ENCODE measurements at places on chromosomes 12 and 14. TPM values are rescaled to one million over a fixed set of nuclear protein-coding genes. Genes with fewer than 3 reads are reported as not detected.

DNA sequence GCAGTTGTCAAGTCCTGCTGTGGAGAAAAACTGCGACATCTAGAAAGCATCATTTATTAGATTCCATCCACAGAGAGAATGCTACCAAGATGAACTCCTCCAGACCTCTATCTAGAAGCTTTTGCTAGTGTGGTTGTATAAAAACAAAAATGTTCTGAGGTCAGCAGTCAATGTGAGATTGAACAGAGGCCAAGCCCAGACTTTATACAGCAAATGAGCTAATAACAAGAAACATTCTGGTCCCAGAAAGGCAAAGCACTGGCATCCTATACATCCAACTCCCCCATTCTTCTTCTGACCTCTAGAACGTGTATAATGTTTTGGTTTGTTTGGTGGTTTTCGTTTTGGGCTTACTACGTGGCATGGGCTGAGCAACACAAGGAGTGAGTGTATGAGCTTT, 26.7 kb upstream of the RIN3 start:
- H3K36me3 ChIP-seq = no peaks in the 10 kb centered on the region
- H3K4me3 ChIP-seq = no peak overlapping the region
- no peak for DNase-seq
- no peak overlapping the region for H3K27ac ChIP-seq
- H3K27me3 ChIP-seq = no peaks in the 10 kb centered on the region

DNA sequence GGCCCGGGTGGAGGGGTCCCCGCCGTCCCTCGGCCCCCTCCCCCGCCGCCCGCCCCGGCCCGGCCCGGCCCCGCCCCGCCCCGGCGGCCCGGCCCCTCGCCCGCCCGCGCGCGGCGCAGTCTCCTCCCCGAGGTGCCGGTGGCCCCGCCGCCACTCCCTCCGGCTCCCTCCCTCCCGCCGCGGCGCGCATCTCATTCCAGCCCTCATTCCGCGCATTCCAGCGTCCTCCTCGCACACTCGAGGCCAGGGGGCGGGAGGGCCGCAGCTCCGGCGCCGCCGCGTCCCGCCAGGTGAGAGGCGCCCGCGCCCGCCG, at the start of gene TEAD4:
TEAD4 (plus strand) TSS at position 206 of the 313 bp plus-strand sequence.
- H3K27ac ChIP-seq = no peak within 1 kb of the TSS
- H3K36me3 ChIP-seq = no peaks in the 10 kb centered on the region
- DNase-seq = no peak
- peaks cover 15% of the 10 kb centered on the region for H3K4me1 ChIP-seq

GRCh38 chr14:97149775-97150174, 352.6 kb downstream of the VRK1 start:
- no peaks in the 10 kb centered on the region for H3K36me3 ChIP-seq
- no peaks in the 10 kb centered on the region for H3K4me1 ChIP-seq
- H3K27ac ChIP-seq = no peak overlapping the region
- H3K27me3 ChIP-seq = peaks cover 4% of the 10 kb centered on the region
- H3K4me3 ChIP-seq = no peak overlapping the region

GRCh38 chr14:100669468-100669867, 57.2 kb upstream of the DLK1 start:
- H3K36me3 ChIP-seq = no peaks in the 10 kb centered on the region
- H3K4me3 ChIP-seq = no peak overlapping the region

DNA sequence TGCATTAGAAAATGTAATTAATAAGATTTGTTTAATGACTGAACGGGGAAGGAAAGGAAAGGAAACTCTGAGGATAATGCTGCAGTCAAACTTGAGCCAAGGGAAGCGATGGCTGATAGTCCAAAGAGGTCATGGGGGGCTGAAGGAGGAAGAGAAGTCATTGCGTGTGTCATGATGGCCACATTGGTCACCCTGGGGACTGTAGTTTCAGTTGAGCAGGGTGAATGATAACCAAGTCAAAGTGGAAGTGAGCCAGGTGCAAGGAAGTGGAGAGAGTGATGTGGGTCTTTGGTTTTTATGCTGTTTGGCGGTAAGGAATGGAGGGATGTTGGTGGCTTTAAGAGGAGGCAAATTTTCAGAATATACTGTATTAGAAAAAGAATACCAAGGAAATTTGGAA, 21.6 kb downstream of the C12orf75 start:
- no peak overlapping the region for H3K4me3 ChIP-seq
- no peaks in the 10 kb centered on the region for H3K27me3 ChIP-seq
- H3K36me3 ChIP-seq = no peaks in the 10 kb centered on the region
- no peak overlapping the region for H3K27ac ChIP-seq
- DNase-seq = no peak

DNA sequence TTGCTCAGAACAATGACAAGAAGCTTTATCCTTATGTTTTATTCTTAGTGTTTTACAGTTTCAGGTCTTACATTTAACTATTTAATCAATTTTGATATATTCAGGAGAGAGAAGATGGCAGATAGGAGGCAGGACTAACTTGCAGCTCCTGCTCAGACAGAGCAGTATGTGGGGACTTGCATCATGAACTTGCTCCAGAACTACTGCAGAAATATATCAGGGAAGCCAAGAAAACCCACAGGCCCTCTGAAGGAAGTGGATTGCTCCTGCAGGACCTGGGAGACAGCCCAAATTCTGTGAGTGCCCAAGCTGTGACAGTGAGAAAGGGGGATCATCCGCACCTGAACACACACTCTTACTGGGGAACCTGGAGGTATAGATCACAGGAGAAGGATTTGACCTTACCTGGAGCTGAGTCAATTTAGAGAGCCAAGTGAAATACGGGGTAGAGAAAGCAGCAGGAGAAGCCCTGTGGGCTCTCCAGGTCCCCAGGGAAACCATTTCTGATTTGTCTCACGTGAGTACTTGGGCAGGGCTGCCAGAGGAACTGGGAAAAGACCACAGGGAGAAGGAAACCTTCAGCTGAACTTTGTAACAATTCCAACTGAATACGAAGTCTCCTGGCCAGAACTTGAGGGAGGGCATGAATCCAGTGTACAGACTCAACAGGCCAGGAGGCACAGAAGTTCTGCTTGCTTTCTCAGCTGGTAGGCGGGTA, 28.9 kb upstream of the TSPAN8 start:
- H3K36me3 ChIP-seq = no peaks in the 10 kb centered on the region
- H3K4me3 ChIP-seq = no peak overlapping the region
- no peak overlapping the region for H3K27ac ChIP-seq
- H3K4me1 ChIP-seq = no peaks in the 10 kb centered on the region

CABP1 gene
- not detected for total RNA-seq

Data from activated naive CD4-positive, alpha-beta T cell treated with anti-CD3 and anti-CD28 coated beads for 36 hours (primary cell).